Stimulated activated CD8-positive, alpha-beta memory T cell treated with anti-CD3 and anti-CD28 coated beads, Interleukin-12 subunit alpha, Interleukin-12 subunit beta, amount 100 ng/mL, for 4 hours (primary cell): ENCODE measurements at places on chromosomes 7 and 10.

GRCh38 chr7:41148521-41148951 is 554.4 kb downstream of the INHBA start:
- no peak for DNase-seq

DNA sequence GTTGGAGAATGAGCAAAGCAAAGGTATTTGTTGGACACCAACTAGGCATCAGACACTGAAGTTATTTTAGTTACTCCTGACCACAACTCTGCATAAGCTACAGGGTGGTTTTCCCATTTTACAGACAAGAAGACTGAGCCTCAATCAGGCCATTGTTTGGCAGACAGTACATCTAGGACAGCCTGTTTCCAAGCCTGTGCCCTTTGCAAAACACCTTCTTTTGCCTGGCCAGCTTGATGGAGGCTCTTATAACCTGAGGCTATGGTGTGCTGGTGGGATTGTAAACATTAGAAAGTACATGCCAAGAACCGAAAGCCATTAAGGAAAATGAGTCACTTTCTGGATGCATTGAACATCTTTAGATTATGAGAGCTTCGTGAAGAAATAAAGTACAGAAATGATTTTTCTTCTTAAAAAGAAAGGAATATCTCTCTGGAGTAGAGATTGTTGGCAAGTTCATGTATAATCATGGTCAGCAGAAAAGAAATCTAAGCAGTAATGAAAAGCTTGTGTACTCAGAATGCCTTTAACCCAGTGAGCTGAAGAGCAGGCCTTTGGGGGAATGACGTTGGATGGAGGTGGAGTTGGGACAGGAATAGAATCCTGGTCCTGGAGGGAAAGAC is 140.6 kb downstream of the KIAA1217 start:
- DNase-seq: no peak

DNA sequence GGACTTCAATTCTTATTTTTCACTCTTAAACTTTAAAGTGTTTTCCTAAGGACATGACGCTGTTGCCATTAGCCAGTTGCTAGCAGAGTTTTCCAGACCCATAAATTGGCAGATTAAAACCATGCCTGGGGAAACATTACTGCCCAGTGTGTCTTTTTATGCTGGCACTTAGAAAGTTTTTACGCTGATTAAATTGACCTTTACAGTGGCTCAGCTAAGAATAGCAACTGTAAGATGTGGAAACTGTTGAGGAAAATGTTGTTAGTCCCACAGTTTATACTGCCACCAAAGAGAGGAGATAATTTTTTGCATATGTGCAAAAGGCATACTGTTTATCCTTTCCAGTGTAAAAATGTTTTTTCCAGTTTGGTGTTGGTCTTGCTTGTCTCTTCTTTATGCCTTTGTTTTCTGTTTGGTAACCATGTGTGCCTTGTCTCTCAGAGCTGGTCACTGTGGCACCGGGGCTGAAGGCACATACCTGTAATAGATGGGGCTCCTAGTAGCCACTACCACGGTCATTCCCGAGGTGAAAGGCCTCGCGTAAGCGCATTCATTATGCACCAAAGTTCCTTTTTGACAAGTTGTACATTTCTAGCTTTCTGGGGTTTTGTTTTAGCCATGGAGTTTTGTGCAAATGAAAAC is 45.3 kb downstream of the CYP17A1 start:
- DNase-seq: no peak

GRCh38 chr7:155296788-155297516 is 726 bp upstream of the INSIG1 start:
- peak; percentile 77 for DNase-seq

DNA sequence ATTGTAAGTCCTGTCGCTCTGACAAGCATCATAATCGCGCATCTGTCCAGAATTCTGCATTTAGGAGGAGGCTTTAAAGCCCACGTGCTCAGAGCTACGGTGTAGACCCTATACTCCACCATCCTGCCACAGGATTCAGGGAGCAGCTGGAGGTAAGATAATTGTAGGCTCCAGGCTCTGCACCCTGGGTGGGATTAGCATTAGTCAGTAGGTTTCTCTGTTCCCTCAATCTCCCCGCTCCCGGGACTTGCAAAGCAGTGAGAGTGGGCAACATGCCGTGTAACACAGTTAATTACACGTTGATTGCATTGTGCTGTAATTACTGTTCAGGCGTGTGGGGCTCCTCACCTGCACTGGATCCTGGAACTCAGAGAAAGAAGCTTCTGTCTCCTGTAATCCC is 89.3 kb upstream of the CUX1 start:
- DNase-seq: no peak

DNA sequence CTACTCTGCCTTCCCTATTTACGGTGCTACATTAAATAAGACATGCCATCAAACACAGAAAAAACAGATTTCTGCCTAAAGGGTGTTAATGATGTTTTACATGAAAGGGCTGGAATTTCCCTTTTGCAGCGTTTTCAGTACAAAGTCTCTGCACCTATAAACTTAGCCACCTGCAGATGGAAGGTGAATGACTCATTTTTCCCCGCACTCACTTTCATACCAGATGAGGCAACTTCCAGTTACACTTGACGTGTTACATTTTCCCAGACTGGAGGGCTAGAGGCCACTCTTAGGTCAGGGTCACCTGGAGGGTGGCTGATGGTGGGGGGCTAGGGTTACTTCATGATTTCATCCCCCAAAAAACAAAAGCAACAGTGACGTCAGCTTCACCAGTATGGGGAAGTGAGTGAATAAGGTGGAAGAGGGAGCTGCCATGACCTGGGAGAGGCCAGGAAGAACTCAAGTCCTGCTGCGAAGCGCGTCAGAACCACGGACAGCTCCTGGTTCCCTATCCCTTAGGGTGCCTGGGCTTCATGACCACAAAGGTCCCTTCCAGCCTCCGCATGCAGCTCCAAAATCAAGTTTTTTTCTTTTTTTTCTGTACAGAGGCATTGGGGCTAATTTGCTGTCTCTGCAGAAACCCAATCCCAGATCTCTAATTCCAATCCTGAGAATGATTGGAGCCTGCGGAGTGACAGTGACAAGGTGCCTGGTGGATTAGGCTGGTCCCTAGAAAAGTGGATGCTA is 94.0 kb downstream of the ADARB2 start:
- no peak for DNase-seq

GRCh38 chr7:91691865-91692264 is 188.6 kb downstream of the MTERF1 start:
- DNase-seq: no peak

GRCh38 chr10:131979821-131980270 is 1.9 kb downstream of the BNIP3 start:
- no peak for DNase-seq

DNA sequence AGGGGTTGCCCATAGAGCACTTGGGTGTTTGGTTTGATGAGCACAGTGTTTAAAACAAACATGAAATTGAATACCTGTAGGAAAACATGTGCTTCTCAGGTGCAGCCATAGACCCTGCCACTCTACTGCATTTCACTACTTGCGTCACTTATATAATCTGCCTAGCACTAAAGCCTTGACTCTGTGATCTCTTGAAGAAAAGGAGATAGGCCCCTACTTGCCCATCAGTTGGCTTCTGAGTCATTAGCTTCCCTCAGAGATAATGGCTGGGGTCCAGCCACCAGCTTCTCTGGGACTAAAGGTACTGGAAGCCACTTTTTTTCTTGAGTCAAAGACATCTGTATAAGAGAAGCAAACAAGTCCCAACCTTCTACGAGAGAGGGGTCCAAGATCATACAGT is 45.9 kb upstream of the BTRC start:
- DNase-seq: no peak

DNA sequence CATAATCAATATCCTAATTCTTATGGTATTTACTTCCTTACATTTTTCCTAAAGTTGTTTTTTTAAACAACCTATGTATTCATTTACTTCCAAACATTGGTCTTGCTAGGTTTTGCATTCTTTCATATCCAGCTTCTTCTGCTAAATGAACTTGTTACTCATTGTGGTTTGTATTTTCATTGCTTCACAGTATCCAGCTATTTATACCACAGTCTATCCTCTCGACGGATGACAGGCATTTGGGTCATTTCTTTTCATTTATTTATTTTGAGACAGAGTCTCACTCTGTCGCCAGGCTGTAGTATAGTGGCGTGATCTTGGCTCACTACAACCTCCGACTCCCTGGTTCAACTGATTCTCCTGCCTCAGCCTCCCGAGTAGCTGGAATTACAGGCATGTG is 66.8 kb downstream of the CCDC6 start:
- DNase-seq: no peak

GRCh38 chr7:82677493-82677892 is 233.9 kb upstream of the CACNA2D1 start:
- DNase-seq: peak; percentile 17

- no peak for DNase-seq
These were observed 196.8 kb downstream of the REEP3 start for GRCh38 chr10:63718006-63718405.

DNA sequence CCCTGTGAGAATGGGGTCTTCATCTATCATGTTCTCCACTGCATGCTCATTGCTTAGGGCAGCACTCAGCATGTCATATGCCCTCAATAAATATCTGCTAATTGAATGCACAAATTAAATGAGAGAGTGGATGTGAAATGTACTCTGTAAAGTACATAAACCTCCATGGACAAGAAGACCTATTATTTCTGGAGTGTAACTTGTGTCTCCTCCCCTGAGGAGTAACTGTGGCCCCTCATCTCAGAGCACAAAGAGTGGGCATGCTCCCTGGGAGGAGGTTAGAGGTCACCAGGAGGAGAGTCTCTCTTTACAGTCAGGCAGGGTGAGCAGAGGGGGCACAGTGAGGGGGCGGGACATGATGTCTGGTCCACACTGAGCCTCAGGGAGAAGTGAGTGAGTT is 313.6 kb upstream of the PODXL start:
- no peak for DNase-seq

- DNase-seq: no peak
These were observed 162.5 kb upstream of the MALRD1 start for GRCh38 chr10:18886102-18886501.

GRCh38 chr10:57638411-57638810 is 629.3 kb downstream of the IPMK start:
- no peak for DNase-seq

- no peak for DNase-seq
These were observed 517.5 kb downstream of the KIF20B start for GRCh38 chr10:90218846-90219245.

DNA sequence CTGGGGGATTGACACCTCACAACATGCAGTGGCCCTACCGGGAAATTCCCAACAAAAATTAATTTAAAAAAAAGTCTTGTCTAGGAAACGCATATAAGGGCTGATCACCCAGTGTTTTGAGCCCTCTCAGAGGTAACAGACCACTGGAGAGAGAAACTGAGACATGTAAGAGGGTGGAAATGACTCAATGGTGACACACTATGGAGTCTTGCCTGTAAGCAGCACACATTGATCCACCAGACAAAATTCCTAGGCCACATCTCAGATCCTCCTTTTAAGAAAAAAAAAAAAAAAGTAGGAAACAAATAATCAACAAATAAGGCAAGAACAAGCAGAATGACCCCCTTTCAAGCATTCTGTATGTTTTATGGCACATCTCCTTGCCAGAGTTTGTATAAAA is 296.2 kb downstream of the MAGI2 start:
- no peak for DNase-seq

DNA sequence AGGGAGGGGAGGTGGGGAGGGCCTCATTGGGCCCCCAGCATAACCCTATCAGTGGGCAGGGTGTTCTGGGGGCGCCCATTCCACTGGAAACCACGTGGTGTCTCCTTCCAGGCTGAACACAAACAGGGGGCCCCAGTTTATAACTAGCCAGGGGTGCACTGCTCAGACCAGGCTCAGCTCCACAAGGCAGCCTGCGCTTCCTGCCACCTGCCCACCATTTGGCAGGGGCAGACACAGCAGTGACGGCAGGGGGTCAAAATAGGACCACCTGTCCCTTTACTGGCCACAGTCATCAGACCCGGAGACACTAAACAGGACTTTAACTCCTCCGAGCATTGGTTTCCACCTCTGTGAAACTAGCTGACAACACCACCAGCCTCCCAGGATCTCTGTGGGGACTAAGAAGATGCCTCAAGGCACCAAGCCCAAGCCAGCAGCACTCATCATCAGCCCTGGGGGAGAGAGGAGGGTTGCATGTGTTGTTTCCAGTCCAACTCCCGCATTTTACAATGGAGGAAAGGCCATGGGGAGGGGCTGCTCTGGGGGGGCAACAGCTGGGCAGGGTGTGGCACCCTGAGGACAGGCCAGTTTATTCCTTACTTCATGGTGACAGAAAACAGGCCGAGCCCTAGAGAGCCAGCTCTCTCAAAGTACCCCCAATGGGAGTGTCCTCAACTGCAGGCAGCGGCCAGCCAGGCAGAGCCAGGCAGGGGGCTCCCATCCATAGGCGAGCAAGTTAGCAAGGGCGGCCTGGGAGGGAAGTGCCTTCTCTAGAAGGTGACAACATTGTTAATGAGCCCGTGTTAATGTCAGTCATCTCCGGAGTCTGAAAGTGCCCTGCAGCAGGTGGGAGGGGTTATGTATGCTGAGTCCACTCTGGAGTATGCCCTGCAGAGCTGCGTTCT is 127.6 kb downstream of the TNS3 start:
- no peak for DNase-seq

- DNase-seq: no peak
These were observed 55.2 kb upstream of the RAPGEF5 start for GRCh38 chr7:22411977-22412693.

DNA sequence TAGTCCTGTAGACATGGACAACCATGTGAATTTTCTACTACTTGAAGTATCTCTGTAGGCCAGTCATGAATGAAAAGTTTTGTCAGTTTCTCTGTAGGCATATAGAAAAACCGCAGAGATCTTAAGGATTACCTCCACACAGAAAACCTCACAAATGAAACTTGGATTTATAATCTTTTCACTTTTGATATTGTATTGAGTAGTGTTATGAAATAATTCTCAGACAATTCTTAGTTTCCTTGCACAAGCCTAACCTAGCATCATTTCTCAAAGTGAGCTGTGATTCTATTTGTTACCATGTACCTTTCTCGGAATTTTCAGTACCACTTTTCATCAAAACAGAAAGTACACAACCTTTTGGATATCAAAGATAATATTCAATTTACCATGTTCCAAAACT is 51.4 kb upstream of the OIT3 start:
- DNase-seq: no peak

GRCh38 chr10:4345877-4346646 is 479.9 kb upstream of the AKR1E2 start:
- DNase-seq: no peak
